ENCODE measurements at places on chromosomes 3 and 15.

GRCh38 chr3:13088028-13089006, 15.1 kb upstream of the IQSEC1 start:
- DNase-seq: no peak

GRCh38 chr15:39538936-39539335, 41.9 kb upstream of the THBS1 start:
- DNase-seq: no peak

GRCh38 chr3:113158171-113158570, 53.2 kb upstream of the BOC start:
- DNase-seq: no peak

DNA sequence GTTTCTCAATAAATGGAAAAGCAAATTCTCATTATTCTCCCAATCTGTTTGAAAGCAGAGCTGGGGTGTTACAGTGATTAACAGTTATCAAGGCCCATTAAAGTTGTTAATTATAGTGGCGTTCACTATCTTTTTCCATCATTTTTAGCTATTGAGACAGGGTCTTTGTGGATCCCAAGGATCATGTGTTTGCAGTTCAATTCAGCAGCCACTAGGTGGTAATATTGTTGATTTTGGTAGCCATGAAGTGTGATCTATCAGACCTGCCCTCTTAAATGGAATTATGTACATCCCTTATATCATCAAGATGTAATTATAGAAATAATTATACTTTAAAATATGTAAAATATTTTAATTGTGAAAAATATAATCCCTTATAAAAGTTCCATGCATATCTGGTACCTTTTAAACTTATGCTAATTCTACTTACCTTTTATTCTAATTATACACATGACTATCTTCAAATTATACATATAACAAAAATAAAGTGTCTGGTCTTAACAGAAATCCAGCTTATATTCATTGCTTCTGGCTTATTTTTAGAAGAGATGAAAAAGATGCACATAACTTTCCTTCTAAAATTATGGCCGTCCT, 126.4 kb downstream of the GREM1 start:
- peak; percentile 50 for DNase-seq

GRCh38 chr3:134392336-134392983, 18.2 kb upstream of the AMOTL2 start:
- DNase-seq: peak; percentile 28

- DNase-seq: no peak
These were observed 30.8 kb downstream of the MDFIC2 start for GRCh38 chr3:70281663-70282062.

GRCh38 chr3:71101626-71102025, 481.9 kb downstream of the FOXP1 start:
- peak; percentile 24 for DNase-seq

GRCh38 chr3:52272831-52273230, 5.6 kb downstream of the WDR82 start:
- DNase-seq: no peak

DNA sequence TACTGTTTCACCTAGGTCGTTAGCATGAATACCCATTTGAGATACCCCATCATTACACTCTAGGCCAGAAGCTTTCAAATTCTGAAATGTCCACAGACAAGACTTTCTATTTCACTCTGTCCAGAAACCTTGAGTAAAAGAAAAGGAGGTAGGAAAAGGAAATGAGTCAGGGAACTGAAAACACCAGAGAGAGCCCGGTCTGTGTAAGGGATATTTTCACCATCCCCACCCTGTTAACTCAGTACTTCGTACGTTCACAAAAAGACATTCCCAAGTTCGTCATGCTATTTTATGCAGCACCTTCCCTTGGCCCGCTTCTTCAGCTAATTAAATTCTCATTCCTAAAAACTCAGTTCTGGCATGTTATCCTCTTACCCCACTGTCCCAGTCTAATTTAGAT, 89.4 kb upstream of the SOX2 start:
- DNase-seq: no peak

- no peak for DNase-seq
These were observed 50.4 kb downstream of the IDH2 start for GRCh38 chr15:90051874-90052273.

Data from fibroblast of gingiva (primary cell).